MCF 10A (cell line): ENCODE measurements at places on chromosomes 12 and 14. TPM values are rescaled to one million over a fixed set of nuclear protein-coding genes. Genes with fewer than 3 reads are reported as not detected.

- DNase-seq, result peak; percentile 63
Observed at GRCh38 chr12:53869500-53869899, 69.1 kb upstream of the HOXC13 start.

DNA sequence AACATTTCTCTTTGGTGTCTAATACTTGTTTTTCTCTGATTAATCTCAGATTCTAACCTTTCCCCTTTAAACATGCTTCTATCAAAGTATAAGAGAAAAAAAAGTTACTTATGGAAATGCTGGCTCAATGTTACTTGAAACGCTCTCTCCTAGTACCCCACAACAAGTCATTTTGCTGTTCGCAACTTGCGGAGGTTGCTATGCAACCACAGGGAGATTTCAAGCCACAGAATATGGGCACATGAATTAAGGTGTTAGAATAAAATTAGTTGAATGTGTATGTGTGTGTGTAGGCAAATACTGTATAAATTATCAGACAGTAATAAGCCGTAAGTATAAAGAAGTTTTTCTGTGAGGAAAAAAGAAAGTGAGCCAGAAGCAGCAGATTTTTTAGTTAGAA lies 80.6 kb downstream of the CCDC59 start:
- DNase-seq, result no peak

DNA sequence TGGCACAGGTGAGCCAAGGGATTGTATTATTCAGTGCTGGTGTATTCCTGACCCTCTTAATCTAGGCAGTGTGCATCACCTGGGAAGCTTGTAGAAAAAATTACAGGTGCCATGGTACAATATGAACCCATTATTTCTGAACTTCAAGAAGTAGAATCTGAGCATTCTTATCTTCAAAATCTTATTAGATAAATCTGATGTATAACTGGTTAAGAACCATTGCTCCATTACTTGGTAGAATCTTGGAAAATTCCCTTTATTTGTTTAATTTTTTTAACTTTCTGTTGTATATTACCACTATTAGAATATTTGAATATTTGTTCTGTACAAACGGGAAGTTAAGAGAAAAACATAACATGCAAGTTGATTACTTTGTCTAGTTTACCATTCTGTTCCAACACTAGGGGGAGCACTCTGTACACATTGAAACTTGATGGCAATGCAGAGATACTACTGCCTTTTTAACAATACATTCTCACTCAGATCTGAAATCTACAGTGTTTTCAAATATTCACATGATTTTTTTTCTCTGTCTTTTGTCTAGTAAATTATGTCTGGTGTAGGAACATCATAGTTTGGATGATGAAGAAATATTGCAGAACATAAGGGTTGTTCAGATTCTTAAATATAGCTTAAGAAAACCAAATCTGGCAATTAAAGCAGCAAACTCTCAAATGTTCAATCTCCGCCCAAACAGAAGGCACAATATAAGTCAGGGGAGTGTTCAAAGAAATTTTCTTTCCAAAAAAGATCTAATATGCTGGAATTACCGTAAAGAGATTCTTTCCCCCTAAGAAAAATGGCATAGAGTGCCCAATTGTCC lies 196.6 kb downstream of the PCNX1 start:
- peak; percentile 72 for DNase-seq

DNA sequence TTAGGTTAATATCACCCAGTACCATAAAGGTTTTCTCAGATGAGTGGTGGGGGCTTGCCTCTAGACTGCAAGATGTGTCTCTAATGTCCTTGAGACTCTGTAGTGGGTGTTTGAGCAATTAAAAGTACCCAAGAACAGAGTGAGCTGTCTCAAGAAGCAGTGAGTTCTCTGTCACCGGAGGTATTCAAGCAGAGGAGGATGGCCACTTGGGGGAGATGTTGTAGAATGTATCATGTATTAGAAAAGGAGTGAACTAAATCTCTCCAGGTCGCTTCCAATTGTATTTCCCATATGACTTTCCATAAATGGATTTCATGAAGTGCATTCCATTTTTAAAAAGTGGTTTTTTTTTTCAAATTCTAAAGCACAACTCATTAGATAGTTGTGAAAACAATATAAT lies 35.0 kb downstream of the SLC17A8 start:
- DNase-seq, result peak; percentile 35

DNA sequence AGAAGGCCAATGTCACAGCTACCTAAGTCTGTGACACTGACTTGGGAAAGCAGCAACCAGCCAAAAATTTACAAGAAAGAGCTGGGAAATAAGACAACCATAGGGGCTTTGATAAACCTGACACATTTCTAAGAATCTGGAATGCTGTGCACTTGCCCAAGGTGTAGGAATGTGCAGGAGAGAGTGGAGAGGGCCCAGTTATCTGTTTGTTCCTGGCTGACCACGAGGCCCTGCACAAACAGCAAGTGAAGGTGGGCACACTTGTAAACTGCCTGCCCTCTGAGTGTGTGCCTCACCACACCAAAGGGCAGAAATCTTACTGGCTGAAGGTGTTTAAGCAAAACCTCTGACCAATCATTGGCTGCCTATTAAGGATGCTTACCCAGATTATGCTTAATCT lies 27.3 kb downstream of the DLK1 start:
- DNase-seq, result no peak

WNT1 gene
- not detected in 2 replicates for total RNA-seq

DNA sequence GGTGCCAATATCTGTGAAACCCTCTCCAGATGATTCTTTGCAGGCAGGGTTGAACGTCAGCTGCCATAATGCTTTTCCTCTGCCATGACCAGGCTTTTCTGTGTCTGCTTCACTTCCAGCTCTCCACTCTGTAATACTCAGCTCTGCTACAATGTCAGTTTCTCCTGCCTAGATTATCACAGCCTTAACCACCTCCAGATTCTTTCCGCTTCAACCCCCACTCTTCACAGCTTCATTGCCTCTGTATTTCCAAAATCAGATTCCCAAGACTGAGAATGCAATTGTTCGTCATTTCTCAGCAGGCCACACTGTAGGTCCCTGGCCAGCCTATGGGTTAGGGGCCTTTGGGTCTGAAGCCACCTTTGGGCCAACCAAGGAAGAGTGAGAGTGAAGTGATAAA lies 73.7 kb upstream of the SCN8A start:
- no peak for DNase-seq

OR4K2 gene
- not detected in 2 replicates for total RNA-seq

CD27 gene
- not detected in 2 replicates for total RNA-seq

LAG3 gene
- total RNA-seq, result 0.58 and 1.0 TPM in 2 replicates

DNA sequence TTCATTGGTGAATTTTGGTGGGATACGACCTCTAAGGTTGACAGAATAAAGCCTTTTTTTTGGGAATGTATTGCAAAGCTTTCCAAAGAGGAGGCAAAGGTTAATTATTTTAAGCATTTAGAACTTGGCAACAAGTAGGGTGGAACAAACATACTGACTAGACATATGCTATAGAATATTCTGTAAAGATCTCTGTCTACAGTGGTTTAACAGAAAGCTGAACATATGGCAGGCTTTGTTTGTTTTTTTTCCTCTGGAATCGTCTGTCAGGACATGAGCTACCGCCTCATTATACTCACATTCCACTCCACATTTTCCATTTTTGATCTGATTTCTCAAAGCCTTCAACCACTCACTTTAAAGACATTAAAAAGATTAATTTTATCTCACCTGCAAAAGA lies 153.4 kb upstream of the PELI2 start:
- DNase-seq, result no peak

GRCh38 chr14:24113379-24113800 lies 1.2 kb upstream of the DCAF11 start:
- DNase-seq, result no peak

- DNase-seq, result no peak
Observed at GRCh38 chr14:77107228-77107627, 9.2 kb downstream of the CIPC start.

GRCh38 chr12:3987571-3987970 lies 114.4 kb upstream of the PARP11 start:
- no peak for DNase-seq

- DNase-seq, result peak; percentile 82
Observed at GRCh38 chr12:65609359-65609771, 214.9 kb upstream of the HMGA2 start.

CELA1 gene
- not detected in 2 replicates for total RNA-seq

- no peak for DNase-seq
Observed at GRCh38 chr14:60738843-60739508, 4.4 kb downstream of the MNAT1 start.

- DNase-seq, result no peak
Observed at GRCh38 chr14:86575141-86575540, 1045.2 kb downstream of the FLRT2 start.

- DNase-seq, result no peak
Observed at GRCh38 chr12:42285431-42285830, 40.5 kb downstream of the ZCRB1 start.

GRCh38 chr12:74401035-74401434 lies 136.6 kb upstream of the ATXN7L3B start:
- no peak for DNase-seq

- DNase-seq, result no peak
Observed at GRCh38 chr14:77822741-77823140, 22.8 kb downstream of the ADCK1 start.

- no peak for DNase-seq
Observed at GRCh38 chr12:129887101-129887500, 16.7 kb downstream of the TMEM132D start.

DNA sequence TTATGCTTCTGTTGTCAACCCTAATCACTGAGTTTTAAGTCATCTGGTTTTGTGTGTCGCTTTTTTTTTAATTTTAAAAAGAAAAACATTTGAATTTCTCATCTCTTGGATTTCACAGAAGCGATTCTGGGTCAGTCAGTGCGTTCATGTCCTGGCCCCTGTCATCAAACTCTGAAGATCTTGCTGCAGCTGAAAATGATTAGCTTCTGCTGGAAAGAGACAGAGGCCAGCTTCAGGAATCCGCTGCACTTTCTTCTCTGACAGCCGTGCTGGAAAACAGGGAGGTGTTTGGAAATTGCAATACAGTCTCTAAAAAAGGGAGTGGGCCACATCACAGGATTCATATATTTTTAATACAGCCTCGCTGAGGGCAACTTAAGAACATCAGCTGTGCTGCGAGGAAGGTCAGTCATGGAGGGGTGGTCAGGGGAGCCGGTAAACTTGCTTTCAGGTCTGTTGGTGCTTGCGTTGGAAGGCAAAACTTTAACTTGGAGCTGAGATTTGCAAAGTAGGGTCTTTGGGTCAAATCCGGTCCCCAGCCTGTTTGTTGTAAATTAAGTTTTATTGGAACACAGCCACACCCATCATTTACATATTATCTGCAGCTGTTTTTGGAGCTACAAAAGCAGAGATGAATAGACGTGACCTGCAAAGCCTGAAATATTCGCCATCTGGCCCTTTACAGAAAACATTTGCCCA lies 190.8 kb downstream of the AACS start:
- DNase-seq, result no peak

- DNase-seq, result no peak
Observed at GRCh38 chr12:131348646-131349045, 362.2 kb upstream of the SFSWAP start.

DNA sequence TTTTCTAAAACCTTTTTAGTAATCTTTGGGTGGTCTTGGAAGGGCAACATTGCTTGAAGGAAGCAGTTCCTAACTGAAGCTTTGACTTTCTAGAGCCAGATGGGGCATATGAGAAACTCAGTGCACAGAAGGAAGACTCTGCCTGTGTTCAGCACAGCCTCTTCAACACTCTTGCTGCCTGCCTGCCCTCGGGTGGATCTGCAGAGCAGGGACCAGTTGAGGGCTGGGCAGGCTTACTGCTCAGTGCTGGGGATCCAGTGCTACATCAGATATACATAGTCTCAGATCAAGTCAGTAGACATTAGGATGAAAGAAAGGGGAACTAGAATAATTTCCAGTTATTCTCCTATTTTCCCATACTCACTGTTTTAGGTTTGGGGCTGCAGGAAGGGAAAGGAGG lies 29.5 kb upstream of the TMX1 start:
- no peak for DNase-seq

DNA sequence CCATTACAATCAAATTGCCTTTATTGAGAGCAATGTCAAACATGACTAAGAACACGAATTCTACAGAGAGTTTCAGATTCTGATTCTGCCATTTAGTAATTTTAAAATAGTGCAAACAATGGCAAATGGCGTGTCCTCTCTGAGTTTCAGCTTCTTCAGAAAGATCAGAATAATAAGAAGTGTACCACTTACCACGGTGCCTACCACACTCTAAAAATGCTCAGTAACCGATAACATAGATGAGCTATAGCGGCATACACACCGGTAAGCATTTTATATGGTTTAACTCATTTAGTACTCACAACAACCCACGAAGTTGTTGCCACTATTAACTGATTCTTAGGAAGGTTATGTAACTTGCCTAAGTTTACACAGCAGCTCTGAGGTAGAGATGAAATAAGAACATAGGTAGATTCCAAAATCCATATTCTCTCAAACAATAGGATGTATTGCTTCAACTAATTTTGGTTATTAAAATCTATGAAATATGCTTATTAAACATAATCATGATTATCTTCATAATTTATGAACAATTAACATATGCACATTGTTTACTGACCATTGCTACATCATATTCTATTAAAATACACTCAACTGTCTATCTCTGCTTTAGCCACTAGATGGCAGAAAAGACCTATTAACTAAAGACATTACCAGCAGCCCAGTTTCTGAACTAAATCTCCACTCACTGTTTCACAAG lies 38.3 kb downstream of the SLC6A15 start:
- peak; percentile 69 for DNase-seq

GRCh38 chr14:105392131-105393090 lies 5.9 kb upstream of the TEX22 start:
- no peak for DNase-seq

- DNase-seq, result no peak
Observed at GRCh38 chr14:51430633-51431032, 190.6 kb downstream of the TMX1 start.

- DNase-seq, result no peak
Observed at GRCh38 chr12:44653861-44654527, 222.1 kb downstream of the NELL2 start.

DNA sequence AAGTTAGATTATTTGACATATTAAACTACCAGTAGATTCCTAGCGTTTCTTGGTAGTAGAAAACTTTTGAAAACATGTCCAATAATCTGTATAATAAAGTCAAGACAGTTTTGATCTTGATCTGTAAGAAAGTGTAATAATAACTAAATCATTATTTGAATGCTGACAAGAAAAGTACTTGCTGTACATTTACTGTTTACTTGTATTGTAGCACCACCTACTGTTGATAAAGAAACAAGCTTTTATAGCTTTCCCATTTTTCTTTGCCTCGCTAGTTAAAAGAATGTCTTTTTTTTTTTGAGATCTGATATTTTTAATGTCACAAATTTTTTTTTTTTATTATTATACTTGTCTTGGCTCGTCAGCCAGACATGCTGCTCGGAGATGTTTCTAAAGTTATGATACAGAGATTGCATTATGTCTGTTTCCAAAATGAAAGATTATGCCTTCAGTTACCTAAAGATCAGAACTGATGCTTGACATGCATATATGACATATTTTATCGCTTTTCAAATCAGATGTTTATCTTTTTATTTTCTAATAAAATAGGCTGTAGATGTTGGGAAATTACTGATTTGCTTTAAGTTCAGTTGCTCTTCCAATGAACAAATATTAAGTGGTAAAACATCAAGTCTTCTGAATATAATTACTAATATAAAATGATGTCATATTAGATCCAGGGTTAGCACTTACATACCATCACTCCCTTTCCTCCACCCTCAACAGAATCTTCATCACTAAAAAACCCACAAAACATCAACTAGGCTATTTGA lies 140.5 kb downstream of the AKAP6 start:
- DNase-seq, result peak; percentile 50
